Thoracic aorta (tissue), 2 donors: ENCODE measurements at places on chromosomes 5 and 9.

- no peak for DNase-seq
These were observed 54.7 kb downstream of the BARX1 start for GRCh38 chr9:93900436-93900819.

DNA sequence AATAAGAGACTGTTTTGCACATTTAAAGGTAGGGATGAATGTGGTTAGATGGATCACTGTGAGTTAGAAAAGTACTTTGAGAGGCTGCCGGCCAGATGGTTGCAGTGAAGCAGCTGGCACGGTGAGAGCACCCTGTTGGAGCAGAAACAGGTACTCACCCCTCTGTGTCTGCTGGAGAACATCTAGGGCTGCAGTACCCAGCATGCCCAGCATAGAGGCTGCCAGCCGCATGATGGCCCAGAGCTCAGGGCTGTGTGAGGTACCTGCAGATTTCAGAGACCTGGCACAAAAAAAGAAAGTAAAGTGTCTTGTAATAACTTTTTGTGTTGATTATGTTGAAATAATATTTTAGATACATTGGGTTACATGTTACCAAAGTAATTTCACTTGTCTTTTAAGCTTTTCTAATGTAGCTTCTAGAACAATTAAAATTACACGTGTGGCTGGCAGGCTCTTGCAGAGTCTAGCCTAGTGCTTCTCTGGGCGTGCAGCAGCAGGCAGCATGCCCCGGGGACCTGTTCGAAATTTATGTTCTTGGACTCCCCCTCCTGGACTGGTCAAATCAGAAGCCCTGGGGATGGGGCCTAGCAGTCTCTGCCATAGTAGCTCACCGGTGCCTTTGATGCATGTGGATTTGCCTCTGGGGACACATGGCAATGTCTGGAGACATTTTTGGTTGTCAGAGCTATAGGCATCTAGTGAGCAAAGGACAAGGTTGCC, 11.1 kb downstream of the WDR5 start:
- no peak for DNase-seq

GRCh38 chr5:180535573-180535972, 41.4 kb downstream of the CNOT6 start:
- DNase-seq = no peak

GRCh38 chr5:19172926-19173470, 815.0 kb downstream of the CDH18 start:
- no peak for DNase-seq

- no peak for DNase-seq
These were observed 223.0 kb downstream of the MARCHF11 start for GRCh38 chr5:15956622-15957021.

- no peak for DNase-seq
These were observed 429.4 kb downstream of the PIK3R1 start for GRCh38 chr5:68644971-68645370.

DNA sequence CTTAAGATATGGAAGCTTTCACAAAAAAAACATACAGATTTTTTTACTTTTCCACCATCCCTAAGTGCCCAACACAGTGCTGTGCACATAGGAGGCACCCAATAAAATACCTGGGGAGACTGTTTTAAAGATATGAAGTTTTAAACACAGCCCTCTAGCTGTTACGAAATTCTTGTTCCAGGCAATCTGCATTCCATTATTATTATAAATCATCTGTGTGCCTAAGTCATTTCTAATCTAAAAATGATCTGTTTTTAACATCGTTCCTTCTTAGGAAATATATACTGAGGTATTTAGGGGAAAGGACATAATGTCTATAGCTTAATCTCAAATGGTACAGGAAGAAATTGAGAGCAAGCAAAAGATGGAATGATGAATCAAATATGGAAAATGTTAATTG, 32.7 kb upstream of the ISCA1 start:
- no peak for DNase-seq

DNA sequence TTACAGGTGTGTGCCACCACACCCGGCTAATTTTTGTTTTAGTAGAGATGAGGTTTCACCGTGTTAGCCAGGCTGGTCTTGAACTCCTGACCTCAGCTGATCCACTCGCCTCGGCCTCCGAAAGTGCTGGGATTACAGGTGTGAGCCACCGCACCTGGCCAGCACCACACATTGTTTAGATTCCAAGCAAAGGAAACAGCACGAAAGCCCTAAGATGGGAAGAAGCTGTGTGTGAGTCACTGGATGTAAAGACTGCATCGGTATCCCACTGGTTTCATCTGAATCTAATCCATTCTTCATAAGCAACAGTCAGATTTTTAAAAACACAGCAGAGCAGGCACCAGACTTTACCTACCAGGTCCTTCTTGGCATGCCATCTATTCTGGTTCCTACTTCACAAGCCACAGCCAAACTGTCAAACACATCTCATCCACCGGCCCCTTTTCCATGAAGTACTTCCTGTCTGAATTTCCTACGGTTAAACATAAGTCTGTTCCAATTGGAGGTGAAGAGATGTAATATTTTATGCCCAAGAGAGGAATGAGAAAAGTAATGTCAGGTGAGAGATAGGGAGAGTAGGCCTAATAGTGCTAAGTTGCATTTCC, 17.4 kb downstream of the UBTD2 start:
- DNase-seq = no peak

DNA sequence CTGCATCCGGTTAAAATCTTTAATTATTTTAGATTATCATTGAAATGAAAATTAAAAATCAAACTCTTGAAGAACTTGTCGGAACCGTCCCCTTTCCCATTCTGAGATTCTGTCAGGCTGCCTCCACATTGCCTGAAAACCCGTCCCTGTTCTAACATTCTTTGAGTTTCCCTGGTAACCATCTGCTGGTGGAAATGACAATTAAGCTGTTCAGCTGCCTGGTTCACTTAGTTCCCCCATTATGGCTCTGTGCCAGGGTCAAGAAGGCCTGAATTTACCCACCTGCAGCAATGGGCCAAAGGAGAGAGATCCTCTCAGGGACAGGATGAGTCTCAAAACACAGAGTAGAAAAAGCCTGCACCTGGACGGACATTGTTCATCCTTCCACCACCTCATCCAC, 11.8 kb upstream of the TCOF1 start:
- no peak for DNase-seq

DNA sequence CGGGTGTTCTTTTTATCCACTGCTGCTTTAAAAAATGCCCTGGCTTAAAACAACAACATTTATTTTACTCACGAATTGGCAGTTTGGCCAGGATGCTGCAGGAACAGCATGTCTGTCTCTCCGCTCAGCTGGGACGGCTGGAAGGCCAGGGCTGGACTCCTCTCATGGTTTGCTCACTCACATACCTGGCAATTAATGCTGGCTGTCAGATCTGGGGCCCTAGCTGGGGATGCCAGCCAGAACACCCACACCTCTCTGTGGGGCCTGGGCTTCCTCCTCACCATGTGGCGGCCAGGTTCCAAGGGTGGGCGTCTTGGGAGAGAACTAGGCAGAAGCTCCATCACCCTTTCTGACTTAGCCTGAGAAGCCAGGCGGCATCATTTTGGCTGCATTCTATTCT, 189.1 kb upstream of the IL12B start:
- DNase-seq = no peak

DNA sequence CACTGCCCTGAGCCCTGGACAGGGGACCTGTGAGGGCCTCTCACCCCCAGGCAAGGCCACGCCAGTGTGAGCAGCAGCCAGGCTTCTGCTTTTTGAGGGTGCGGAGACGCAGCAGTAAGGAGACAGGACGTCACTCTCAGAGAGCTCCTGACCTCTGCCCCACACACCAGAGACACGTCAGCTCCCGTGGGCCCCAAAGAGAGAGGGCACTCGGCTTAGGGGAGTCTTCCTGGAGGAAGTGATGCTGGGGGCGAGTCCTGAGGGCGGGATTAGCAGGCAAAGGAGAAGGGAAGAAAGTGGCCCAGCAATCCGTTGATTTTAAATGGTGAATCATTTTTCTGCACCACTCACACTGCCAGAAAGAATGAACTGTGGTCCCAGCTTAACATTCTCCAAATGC, 24.0 kb upstream of the SLC9A3 start:
- no peak for DNase-seq

DNA sequence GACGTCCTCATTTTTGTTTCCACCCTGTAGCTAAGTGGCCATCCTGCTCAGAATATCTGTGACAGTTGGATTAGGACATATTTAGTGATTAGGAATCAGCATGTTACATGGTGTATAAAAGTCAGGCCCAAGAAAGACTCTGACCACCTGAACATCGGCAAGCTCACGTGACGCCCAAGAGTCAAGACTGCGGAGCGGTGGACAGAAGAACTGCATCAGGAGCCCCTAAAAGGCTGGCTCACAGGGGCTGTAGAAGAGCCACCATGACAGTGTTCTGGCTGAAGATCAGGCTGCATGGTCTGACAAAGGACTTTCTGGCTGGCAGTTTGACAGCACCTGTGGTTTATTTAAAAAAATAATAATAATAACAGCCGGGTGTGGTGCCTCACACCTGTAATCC, 185.3 kb downstream of the AUH start:
- DNase-seq = no peak

- no peak for DNase-seq
These were observed 99.6 kb downstream of the NSG2 start for GRCh38 chr5:174145091-174145490.

- no peak for DNase-seq
These were observed 34.3 kb upstream of the RPS23 start for GRCh38 chr5:82312373-82312856.

- DNase-seq = no peak
These were observed 39.4 kb downstream of the SUSD1 start for GRCh38 chr9:112135706-112136105.

DNA sequence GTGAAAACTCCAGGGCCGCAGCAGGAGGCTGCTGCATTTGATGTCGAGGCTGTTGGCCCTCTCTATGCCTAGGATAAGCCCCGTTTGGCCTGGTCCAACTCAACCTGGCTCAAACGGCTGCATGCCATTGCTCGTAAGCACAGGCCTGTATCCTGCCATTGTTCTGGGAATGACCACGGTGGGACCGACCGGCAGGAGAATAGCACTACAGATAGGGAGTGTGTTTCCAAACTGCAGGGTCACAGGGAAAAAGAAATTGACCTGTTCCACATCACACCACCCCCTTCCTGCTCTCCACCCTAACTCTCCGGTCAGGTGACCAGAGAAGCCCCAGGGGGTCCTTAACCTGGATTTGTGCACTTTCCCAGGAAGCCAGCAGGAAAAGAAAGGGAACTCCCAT, 278.7 kb upstream of the KLF4 start:
- no peak for DNase-seq

- no peak for DNase-seq
These were observed 103.9 kb downstream of the TRIO start for GRCh38 chr5:14247054-14247386.

DNA sequence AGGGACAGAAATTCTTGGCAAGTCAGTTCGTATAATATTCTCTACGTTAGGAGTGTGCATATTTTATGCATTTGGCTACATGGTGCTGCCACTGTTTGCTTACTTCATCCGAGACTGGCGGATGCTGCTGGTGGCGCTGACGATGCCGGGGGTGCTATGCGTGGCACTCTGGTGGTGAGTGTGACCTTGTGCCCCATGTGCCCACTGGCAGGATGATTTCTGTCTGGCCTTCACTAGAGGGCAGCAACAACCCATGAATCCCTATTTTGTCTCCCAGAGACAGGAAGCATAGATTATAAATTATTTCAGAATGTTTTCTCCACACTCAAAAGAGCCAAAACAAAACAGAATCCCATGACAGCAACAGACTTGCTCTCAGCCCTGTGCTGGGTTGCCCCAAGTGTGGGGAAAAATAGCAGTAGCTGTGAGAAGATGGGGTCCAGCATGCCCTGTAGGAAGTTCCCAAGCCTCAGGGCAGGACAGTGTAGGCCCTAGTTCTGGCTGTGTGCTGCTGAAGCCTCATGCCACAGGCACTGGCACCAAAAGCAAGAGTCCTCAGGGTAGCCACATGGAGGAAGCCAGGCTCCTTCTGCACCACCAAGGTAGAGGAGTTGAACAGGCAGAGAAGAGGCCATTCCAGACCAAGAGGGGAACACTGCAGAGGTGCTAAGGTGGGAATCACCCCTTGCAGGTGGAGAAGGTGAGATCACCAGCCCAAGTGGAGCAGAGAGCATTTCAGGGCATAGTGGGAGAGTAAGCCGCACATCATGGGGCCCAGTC, 16.0 kb downstream of the SLC22A5 start:
- no peak for DNase-seq

- DNase-seq = no peak
These were observed at the start of gene DAB2IP for GRCh38 chr9:121651295-121652020. Gene DAB2IP (plus strand): TSS chr9:121651634. CDS start chr9:121651776, 142 bp downstream.

GRCh38 chr5:14650052-14650451, 14.5 kb upstream of the OTULIN start:
- DNase-seq = no peak
